ENCODE measurements at places on chromosomes 16 and 17.

DNA sequence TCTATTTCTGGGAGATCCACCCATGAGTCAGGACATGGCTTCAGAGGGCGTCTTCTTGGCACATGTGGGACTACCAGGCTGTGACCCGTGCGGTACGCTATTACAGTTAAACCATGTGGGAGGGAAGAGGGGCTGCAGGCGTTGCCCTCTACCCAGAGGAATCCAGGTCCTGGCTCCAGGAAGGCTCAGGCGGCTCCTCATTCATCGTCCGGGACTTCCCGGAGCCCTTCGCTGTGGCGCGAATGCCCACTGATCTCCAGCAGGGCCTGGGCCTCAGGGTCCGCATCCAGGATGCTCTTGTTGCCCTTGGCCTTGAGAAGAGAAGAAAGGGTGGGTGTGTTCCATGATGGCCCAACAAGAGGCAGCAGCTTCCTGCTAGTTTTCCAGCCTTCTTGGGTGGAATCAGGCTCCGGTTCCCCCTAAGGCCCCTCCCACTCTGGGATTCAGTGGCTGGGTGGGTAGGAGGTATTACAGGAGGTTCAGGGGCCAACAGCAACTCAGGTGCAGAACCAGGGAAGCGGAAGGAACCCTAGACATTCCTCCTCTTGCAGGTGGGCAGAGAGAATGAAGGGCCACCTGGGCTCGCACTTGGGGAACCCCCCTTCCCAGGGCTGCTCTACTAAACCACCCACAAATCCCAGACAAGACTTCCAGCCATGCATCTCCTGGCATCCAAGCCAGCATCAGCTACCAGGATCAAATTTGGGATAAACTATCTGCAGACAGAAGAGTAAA is 24.6 kb downstream of the MEAK7 start:
- DNase-seq, result no peak

DNA sequence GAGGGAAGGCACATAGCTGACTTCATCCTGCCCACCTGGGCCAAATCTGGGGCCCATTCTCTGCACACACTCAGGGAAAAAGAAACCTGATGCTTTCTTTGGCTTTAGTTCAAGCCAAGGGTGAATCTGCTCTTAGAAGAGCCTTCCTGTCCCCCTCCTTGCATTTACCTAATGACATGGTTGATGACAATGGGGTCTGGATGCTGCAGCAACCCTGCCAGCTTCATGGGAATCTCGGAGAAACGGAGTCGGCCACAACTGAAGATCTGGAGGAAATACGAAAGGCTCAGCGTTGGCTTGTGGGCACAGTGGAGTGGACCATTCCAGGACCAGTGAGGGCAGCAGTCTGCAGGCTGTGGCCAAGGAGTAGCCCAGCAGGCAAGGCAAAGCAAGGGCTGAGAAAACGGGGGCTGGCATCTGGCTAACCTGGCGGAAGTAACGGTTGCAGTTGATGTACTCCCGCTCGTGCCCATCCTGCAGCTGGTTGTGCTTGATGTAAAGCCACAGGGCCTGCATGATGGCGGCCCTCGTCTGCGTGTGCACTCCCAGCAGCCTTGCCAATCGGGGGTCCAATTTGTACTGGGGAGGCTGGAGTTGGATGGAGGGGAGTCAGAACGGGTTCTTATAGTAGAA is 6.4 kb upstream of the FTSJ3 start:
- no peak for DNase-seq

GRCh38 chr17:82107341-82107860 is 9.4 kb upstream of the FASN start:
- no peak for DNase-seq

GRCh38 chr17:81854974-81855774 is 5.2 kb downstream of the P4HB start:
- no peak for DNase-seq

DNA sequence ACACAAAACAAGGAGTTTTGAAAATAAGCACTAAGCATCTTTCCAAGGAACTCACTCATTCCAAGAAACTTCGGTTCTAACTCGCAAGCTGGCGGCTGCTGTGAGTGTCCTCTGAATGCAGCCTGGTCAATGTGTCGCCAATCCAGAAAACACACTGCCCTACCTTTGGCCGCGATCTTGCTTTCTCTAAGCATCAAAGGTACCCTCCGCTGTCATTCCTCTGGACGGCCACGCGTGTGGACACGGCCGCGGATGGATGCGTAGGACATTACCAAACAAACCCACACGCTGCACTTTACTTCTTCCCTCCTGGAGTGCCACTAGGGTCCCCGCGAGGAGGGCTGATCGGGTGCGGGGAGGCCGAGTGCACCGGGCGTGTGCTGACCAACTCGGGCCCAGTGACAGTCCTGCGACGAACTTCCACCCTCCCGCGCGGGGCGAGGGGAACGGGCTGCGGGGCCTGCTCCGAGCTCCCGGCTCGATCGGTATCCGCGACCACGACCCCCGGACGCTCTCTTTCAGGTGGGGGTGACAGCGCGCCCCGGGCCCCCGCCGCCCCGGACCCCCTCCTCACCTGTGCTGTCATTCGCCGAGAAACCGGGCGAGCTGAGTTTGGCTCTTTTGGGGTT is 1.1 kb downstream of the CREBBP start:
- no peak for DNase-seq

- DNase-seq, result no peak
These were observed 13.4 kb upstream of the TAOK1 start for GRCh38 chr17:29376667-29377270.

- no peak for DNase-seq
These were observed 8.5 kb downstream of the TP53I13 start for GRCh38 chr17:29577001-29577370.

DNA sequence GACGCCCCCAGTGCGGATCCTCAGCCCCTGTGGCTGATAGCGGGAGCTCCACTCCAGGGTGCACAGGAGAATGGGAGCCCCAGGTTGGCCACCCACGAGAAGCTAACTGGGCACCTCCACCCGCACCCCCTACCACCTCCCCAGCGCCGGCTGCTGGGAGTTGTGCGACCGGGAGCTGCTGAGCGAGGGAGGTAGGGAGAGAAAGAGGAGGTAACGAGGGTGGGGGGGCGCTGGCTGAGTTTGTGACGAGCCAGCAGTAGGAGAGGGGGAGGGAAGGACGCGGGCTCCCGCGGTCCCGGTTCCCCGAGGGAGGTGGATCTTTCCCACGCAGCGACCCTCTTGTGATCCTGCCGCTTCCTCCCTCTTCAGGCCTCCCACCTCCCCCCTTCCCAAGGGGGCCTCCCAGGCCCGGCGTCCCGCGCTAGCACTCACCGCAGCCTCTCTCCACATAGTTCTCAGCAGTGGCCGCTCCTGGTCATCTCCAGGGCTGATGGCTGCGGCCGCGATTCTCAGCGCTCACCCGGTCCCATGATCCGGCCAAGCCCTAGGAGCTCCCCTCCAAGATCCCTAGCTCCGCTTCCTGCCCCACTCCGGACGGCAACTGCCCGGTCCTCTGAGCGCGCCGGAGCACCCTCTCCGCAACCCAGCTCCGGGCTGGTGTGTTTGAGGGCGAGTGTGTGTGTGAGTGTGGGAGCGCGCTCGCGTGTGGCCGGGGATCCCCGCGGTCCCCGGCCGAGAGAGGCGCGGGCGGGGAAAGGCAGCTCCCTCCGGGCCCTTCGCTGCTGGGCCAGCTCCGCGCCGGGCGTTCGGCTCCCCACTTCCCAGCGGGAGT is at the start of gene GRIN2A:
GRIN2A (minus strand) TSS at position 207 of the 832 bp plus-strand sequence. CDS start 2,017 bp downstream, outside the sequence.
- DNase-seq, result no peak

DNA sequence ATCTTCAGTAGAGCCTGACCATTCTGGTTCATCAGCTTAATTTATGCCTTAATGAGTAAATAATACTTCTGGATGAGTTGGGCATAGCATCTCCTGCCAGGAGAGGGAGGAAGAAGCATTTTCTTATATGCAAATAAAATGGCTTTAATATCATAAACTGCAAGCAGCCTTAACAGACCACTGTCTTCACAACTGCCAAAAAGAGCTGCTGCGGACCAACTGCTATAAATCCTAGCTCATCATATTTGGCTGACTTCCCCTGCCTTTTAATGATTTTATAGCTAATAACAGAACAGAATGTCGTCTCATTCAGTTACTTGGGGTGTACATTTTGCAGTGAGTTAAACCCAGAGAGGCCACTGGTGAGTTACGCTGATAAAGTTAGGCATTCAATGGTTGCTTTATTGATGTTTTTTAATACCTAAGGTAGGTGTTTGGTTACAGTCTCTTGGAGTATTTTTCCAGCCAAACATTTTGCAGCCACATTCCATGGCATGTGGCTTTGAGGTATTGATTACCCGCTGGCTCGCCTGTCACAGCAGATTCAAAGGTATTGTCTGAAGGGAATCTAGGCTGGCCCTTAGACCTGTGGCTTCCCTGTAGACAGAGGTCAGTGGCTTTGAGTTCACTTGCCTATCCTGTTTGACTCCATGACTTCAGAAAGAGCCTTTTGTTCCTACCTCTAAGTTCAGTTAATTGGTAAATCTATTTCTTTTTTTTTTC is 16.4 kb downstream of the FAM20A start:
- no peak for DNase-seq

DNA sequence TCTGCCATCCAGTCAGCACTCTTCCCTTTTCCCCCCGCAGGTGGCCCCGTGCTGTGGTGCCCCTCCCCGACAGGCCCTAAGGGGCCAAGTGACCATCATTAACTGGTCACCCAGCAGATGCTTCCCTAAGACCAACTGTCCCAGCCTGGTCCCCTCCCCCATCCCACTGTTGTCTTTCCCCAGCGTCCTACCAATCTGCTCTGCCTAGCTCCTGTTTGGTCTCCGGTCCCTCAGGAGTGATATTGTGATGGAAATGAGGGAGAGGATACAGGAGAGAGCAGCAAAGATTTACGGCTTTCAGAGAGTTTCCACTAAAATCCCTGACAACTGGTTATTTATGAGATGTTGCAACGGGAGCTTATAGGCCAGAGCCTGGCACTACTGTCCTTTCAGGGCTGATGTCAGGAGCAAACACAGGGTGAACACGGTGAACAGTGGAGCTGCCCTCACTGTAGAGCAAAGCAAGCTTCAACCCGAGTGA is 1.4 kb upstream of the TTLL6 start:
- no peak for DNase-seq

GRCh38 chr17:11495613-11496012 is 102.7 kb upstream of the DNAH9 start:
- no peak for DNase-seq

GRCh38 chr17:45919136-45919535 is 24.8 kb downstream of the MAPT start:
- DNase-seq, result no peak

DNA sequence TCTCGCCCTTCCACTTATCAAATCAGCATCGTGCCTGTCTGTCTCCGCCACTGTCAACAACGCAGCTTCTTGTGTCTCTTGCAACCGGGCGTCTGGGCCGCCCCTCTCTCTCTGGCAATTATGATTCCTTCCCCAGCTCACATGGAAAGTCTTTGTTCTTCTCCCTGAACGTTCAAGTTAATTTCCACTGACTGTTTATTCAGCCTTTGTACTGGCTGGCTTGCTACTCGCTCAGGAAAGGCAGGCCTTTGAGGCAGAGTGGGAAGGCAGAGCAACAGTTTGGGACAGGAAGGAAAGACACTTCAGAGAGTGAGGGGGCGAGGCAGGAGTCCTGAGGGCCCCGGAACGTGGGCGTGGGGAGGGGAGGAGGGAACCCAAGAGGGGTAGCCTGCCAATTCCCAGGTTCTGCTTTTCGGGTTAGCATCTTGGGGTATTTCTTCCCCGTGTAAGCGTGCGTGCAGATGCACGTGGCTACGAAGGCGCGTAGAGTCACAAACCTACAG is 50.8 kb downstream of the AKAP1 start:
- DNase-seq, result no peak

- DNase-seq, result no peak
These were observed 1091.6 kb upstream of the EEF2KMT start for GRCh38 chr16:6189216-6189615.

DNA sequence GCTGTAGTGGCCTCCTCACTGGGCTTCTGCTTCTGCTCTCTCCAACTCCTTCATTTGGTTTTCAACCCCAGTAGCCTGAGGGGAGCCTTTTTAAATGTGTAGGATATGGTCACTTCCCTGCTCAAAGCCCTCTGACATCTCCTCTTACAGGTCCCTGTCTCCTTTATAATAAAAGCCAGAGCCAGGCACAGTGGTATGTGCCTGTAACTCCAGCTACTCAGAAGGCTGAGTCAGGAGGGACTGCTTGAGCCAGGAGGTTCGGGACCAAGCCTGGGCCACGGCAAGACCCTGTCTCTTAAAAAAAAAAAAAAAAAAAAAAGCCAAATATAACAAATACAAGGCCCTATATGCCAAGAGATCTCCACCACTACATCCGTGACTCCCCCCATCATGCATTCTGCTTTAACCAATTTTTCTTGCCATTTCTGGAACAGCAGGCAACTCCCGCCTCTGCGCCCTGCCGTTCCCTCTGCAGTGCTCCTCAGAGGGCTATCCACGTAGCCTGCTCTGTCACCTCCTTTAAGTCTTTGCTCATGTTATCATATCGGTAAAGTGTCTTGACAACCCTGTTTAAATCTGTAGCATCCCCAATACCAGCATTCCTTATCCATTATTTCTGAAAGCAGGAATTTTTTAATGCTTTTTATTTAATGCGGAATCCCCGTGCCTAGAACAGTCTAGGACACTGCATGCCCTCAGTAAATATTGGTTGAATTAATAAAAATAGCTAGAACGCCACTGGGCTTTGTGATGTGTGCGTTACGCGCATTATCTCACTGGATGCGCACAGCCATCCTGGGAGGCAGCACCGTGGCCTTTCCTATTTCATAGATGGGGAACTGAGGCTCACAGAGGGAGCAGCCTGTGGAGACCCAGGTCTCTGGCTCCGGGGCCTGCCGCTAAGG is 9.5 kb downstream of the ZNF771 start:
- no peak for DNase-seq

DNA sequence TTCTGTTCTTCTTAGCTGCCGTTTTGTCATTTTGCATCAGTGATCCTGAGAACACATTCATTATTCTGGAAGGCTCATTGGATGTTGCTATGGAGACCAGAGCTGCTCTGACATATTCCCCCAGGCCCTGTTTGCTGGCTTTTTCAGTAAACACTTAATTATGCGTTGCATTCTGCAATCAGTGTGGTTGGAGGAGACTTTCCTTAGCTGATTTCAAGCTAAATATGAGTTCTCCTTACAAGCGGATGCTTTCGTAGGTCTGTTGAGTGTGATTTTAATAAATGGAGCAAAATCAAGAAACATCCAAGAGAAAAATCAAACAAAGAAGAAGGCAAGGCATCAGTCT is 38.2 kb upstream of the NUDT7 start:
- DNase-seq, result no peak

DNA sequence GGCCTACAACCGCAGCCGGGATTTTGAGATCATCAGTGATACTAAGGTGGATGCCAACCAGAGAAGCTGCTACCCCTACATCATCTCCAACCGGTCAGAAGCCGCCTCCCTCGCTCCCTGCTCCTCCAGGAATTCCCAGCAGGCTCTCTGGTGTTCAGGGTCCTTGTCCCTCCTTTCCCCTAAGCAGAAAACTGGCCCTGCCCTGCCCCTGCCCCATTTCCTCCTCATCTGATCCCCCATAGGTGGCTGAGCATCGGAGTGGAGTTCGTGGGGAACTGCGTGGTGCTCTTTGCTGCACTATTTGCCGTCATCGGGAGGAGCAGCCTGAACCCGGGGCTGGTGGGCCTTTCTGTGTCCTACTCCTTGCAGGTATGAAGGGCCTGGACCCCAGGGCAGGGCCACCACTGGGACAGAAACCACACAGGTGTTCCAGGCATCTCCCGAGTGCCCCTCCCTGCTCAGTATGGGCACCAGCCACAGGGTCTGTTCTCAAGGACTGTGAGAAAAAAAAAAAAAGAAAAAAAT is 29.8 kb downstream of the ANKRD40 start:
- DNase-seq, result no peak
